Heart right ventricle (tissue), 16 donors: ENCODE measurements at places on chromosomes 13 and 19. TPM values are rescaled to one million over a fixed set of nuclear protein-coding genes. Genes with fewer than 3 reads are reported as not detected.

OR7A5 gene
- total RNA-seq, result not detected

DNA sequence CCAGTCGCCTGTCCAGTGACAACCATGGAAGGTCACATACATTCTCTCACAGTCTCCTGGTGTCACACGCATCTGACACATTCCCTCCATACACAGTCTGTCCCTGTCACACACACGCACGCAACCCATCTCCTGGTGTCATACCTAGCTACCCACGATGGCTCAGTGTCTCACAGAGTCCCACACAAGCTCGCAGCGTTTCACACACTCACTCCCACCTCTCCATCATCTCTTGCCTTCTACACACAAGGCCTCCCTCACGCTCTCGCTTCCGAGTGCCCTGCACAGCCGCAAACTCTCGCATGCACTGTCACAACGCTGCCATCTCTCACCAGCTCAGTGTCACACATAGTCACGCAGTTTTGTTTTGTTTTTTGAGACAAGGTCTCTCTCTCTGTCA is 1.2 kb upstream of the GNG8 start:
- DNase-seq, result no peak
- no peak overlapping the region for H3K27ac ChIP-seq
- H3K4me3 ChIP-seq, result no peak overlapping the region
- H3K36me3 ChIP-seq, result no peaks in the 10 kb centered on the region

DNA sequence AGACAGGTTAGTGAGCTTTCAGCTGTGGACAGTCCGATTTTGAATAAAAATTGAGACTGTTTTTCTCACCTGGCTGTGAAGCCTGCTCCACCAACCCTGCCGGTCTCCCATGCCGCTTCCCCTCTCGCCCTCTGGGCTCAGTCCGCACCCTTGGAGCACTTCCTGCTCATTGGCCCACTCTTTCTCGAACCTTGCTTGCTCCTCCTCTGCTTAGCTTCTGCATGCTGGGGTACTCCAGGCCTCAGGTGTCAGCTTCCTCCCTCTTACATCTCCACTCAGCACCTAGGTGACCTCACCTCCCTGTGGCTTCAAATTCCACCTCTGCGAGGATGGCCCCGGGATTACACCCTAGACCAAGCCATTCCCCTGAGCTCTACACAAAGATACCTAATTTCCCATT is 39.6 kb downstream of the C13orf42 start:
- no peaks in the 10 kb centered on the region for H3K27me3 ChIP-seq
- peaks cover 24% of the 10 kb centered on the region for H3K4me1 ChIP-seq
- H3K4me3 ChIP-seq, result no peak overlapping the region
- H3K36me3 ChIP-seq, result no peaks in the 10 kb centered on the region

- no peaks in the 10 kb centered on the region for H3K36me3 ChIP-seq
- no peak overlapping the region for H3K27ac ChIP-seq
- no peak for DNase-seq
- H3K4me3 ChIP-seq, result no peak overlapping the region
- H3K4me1 ChIP-seq, result peaks cover 11% of the 10 kb centered on the region
These were observed 50.9 kb downstream of the IRS2 start for GRCh38 chr13:109735436-109735966.

GRCh38 chr19:39145180-39145953 is 19.8 kb downstream of the PAK4 start:
- H3K27me3 ChIP-seq, result no peaks in the 10 kb centered on the region
- no peaks in the 10 kb centered on the region for H3K36me3 ChIP-seq
- H3K4me1 ChIP-seq, result peaks cover 21% of the 10 kb centered on the region
- no peak for DNase-seq
- H3K4me3 ChIP-seq, result no peak overlapping the region

ZNF470 gene
- 5.6 TPM for total RNA-seq

GRCh38 chr19:2491130-2491801 is 15.3 kb downstream of the GADD45B start:
- peaks cover 50% of the 10 kb centered on the region for H3K4me1 ChIP-seq
- no peaks in the 10 kb centered on the region for H3K27me3 ChIP-seq
- no peak for DNase-seq
- H3K4me3 ChIP-seq, result no peak overlapping the region
- H3K27ac ChIP-seq, result no peak overlapping the region

ZNF527 gene
- total RNA-seq, result 7.1 TPM

DCLK1 gene
- 7.7 TPM for total RNA-seq

DNA sequence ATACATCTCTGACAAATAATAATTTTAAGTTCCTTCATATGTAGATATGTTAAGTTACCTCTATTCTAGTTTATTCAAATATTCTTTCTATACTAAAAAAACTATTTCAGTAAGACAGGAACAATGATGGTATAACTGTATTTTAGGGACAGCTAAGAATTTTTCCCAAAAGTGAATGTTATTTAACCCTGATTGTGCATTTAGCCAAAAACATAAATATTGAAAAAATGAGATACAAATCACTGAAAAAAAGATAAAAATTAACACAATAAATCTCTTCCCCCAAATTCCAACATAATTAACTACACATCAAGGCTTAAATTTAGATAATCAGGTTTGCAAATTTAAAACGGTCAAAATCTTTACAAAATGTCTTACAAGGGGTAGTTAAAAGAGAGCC is 58.1 kb downstream of the KCNRG start:
- peaks cover 35% of the 10 kb centered on the region for H3K4me1 ChIP-seq
- no peak overlapping the region for H3K27ac ChIP-seq
- no peak overlapping the region for H3K4me3 ChIP-seq
- DNase-seq, result no peak
- H3K27me3 ChIP-seq, result no peaks in the 10 kb centered on the region

KCNN4 gene
- 0.34 TPM for total RNA-seq

LILRA1 gene
- 0.65 TPM for total RNA-seq

SLC6A16 gene
- total RNA-seq, result 0.57 TPM

DHDH gene
- total RNA-seq, result not detected

- peak within 1 kb of the TSS; percentile 60 for H3K4me3 ChIP-seq
- peak within 1 kb of the TSS; percentile 77 for H3K27ac ChIP-seq
- no peaks in the 10 kb centered on the region for H3K27me3 ChIP-seq
- DNase-seq, result peak; percentile 54
These were observed at the start of gene DCLK1 for GRCh38 chr13:36131222-36131930. Gene DCLK1 (minus strand): TSS chr13:36131382.

DNA sequence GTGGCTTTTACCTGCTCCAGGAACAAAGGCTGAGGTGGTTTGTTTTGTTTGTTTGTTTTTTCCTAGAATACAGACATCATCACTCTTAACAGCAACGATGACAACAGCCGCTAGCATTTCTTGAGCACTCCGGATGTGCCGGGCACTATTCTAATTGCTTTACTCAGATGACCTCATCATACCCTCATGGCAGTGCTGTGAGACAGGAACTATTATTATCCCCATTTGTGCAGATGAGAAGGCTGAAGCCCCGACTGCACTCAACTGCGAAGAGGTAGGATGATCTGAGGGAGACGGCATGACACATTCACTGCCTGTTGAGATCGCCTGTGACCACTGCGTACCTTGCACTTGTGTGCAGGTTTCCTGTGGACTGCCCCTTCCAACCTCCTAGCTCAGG is 66.5 kb downstream of the CCDC70 start:
- DNase-seq, result no peak
- no peak overlapping the region for H3K4me3 ChIP-seq
- no peaks in the 10 kb centered on the region for H3K36me3 ChIP-seq
- no peaks in the 10 kb centered on the region for H3K27me3 ChIP-seq

ZNF575 gene
- 1.6 TPM for total RNA-seq

TRPC4 gene
- 1.4 TPM for total RNA-seq

RFPL4AL1 gene
- total RNA-seq, result not detected

GRCh38 chr13:33109801-33110200 is 93.6 kb downstream of the KL start:
- H3K36me3 ChIP-seq, result peaks cover 28% of the 10 kb centered on the region
- peak overlapping the region; percentile 26 for H3K27ac ChIP-seq
- peaks cover 74% of the 10 kb centered on the region for H3K4me1 ChIP-seq
- H3K4me3 ChIP-seq, result no peak overlapping the region
- no peaks in the 10 kb centered on the region for H3K27me3 ChIP-seq
- no peak for DNase-seq
